ENCODE measurements at places on chromosomes 5 and 9. TPM values are rescaled to one million over a fixed set of nuclear protein-coding genes. Genes with fewer than 3 reads are reported as not detected.

Gene STPG3
- total RNA-seq: not detected

Gene SLC36A2
- total RNA-seq: not detected

Gene DBH
- total RNA-seq: 0.08 TPM

Gene TRPM3
- 0.54 TPM for total RNA-seq

Gene C5orf52
- total RNA-seq: not detected

Gene BHMT
- total RNA-seq: not detected

Gene IL9
- not detected for total RNA-seq

Gene SYK
- total RNA-seq: 0.36 TPM

Gene IFNA13
- total RNA-seq: not detected

Gene SRA1
- 17.1 TPM for total RNA-seq

Gene PHYHD1
- total RNA-seq: 10.3 TPM

Gene RASGRF2
- total RNA-seq: 2.5 TPM

Gene PHPT1
- total RNA-seq: 134 TPM

Gene LHX2
- not detected for total RNA-seq

Gene RMRP
- 32,961 TPM for total RNA-seq

Gene HRH2
- total RNA-seq: 0.41 TPM

Gene CNTFR
- 3.1 TPM for total RNA-seq

Gene SPATA31C1
- total RNA-seq: not detected

Gene TOR4A
- total RNA-seq: 37.7 TPM

Gene MAP1B
- 251 TPM for total RNA-seq

Gene CRHBP
- 108 TPM for total RNA-seq

Gene PDE6A
- not detected for total RNA-seq

Gene FAT2
- 0.13 TPM for total RNA-seq

Gene SIGMAR1
- total RNA-seq: 25.9 TPM

Gene SPINK14
- total RNA-seq: not detected

Gene RCL1
- 12.2 TPM for total RNA-seq

Gene LCN10
- not detected for total RNA-seq

Gene C9orf153
- 0.36 TPM for total RNA-seq
